ENCODE measurements at places on chromosomes 12 and 14. TPM values are rescaled to one million over a fixed set of nuclear protein-coding genes. Genes with fewer than 3 reads are reported as not detected.

TRIM9 gene
- total RNA-seq, result 0.41 TPM

GRCh38 chr12:60263161-60263560 lies 667.3 kb downstream of the SLC16A7 start:
- no peak overlapping the region for H3K27ac ChIP-seq
- no peaks in the 10 kb centered on the region for H3K27me3 ChIP-seq
- no peaks in the 10 kb centered on the region for H3K36me3 ChIP-seq

GRCh38 chr14:74984236-74985027 lies 18.3 kb upstream of the EIF2B2 start:
- no peak for DNase-seq
- H3K27me3 ChIP-seq, result no peaks in the 10 kb centered on the region

GRCh38 chr14:67313153-67313552 lies 46.5 kb downstream of the ATP6V1D start:
- H3K4me3 ChIP-seq, result no peak overlapping the region
- no peaks in the 10 kb centered on the region for H3K27me3 ChIP-seq
- H3K27ac ChIP-seq, result no peak overlapping the region
- no peak for DNase-seq

- H3K27ac ChIP-seq, result no peak overlapping the region
- DNase-seq, result no peak
- H3K27me3 ChIP-seq, result no peaks in the 10 kb centered on the region
- peaks cover 4% of the 10 kb centered on the region for H3K4me1 ChIP-seq
- no peaks in the 10 kb centered on the region for H3K36me3 ChIP-seq
These were observed 649.3 kb downstream of the RPS29 start for GRCh38 chr14:48936849-48937248.
